ENCODE measurements at places on chromosomes 2 and 18.

- DNase-seq: no peak
Observed at GRCh38 chr18:23487738-23488570, 15.4 kb upstream of the RMC1 start.

- no peak for DNase-seq
Observed at GRCh38 chr2:179224361-179224760, 40.3 kb downstream of the SESTD1 start.

- DNase-seq: no peak
Observed at GRCh38 chr2:101545950-101546349, 71.0 kb upstream of the RFX8 start.

- DNase-seq: no peak
Observed at GRCh38 chr18:32930695-32931301, 158.0 kb upstream of the KLHL14 start.

DNA sequence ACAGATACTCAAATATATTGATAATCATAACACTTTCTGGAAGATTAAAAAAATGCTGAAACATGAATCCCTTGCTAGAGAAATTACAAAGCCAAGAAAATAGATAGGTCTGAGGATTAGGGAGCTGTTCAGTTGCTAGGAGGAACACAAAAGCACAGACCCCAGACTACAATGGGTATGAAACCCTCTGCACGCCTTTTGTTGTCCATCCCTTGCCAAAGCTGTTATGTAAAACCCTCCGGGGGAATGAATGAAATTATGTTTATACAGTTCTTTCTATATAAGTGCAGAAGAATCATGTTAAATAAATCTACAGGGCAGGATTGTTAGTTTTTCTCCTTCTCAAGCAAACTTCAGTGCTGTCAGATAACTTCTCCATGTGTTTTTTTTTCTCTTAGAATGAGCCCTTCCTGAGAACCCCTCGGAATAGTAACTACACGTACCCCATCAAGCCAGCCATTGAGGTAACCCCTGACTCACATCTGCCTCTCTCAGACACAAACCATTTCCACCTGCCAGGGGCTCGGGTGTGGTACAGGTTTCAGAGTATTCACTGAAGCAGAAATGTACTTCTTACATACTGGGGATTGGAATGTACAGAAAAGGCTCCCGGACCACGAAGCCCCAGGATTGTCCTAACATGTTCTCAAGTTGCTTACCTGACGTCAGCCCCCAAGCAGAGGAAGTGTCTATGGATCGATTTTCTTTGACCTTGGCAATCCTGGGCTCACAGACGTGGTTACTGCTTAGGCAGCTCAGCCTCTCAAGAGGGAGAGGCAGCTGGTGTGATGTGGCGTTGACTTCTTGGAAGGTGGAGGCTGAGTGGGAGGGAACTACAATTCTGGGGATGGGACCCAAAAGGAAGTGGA lies 118.0 kb downstream of the PLB1 start:
- no peak for DNase-seq

DNA sequence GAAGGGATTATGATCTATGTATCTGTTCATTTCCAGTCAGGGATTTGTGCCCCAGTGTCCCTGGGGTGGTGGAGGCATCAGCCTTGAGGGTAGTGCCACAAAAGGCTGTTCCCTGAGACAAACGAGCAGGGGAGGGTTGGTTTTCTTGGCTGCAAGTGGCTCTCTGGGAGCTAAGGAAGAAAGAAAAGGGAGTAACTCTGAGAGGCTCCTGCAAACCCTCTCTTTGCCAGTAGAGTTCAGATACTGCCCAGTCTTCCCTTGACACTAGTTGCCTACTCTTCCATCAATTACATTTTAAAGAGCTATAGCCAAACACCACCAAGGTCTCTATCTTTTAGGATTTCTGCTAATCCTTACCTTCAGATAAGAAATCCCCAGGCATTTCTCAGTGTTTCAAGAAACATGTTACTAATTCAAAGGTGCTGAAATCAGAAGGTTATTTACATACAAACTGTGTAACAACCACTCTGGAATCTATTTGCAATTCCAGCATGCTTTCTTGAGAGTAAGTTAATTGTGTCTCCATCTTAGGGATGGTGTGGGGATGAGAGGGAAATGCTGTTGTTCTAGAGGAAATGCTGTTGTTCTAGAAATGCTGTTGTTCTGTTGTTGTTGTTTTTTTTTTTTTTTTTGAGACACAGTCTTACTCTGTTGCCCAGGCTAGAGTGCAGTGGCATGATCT lies 18.7 kb upstream of the KCTD1 start:
- no peak for DNase-seq
